ENCODE measurements at places on chromosomes 3 and 15. TPM values are rescaled to one million over a fixed set of nuclear protein-coding genes. Genes with fewer than 3 reads are reported as not detected.

Gene FOXB1
- not detected for total RNA-seq

Gene KBTBD13
- 1.8 TPM for total RNA-seq

Gene CHRNA5
- total RNA-seq: 4.4 TPM

Gene ADAMTS17
- 4.4 TPM for total RNA-seq

Gene CLDND1
- total RNA-seq: 50.9 TPM

Gene MME
- total RNA-seq: 44.1 TPM

GRCh38 chr15:81334768-81335435 lies 11.0 kb upstream of the STARD5 start:
- H3K4me1 ChIP-seq: no peaks in the 10 kb centered on the region
- no peaks in the 10 kb centered on the region for H3K36me3 ChIP-seq
- H3K4me3 ChIP-seq: no peak overlapping the region
- H3K27me3 ChIP-seq: no peaks in the 10 kb centered on the region

DNA sequence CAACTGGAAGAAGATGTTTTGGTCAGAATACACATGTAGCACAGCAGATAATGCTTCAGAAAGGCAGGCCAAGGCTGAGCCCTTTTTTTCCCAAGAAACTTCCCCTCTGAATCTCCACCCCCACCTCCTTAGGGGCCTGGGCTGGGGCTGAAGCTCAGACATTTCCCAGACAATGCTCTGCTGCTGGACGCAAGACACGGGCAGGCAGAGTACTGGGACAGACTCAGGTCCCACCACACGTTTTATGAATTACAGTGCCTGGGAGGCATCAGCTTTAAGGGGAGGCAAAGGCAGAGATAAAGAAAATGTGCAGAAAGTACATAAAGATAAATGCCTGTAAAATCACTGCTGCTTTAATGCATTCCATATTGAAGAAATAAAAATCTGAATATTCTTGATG lies 479.4 kb downstream of the ERC2 start:
- no peaks in the 10 kb centered on the region for H3K4me1 ChIP-seq
- peaks cover 2% of the 10 kb centered on the region for H3K27me3 ChIP-seq
- no peak overlapping the region for H3K27ac ChIP-seq

- no peaks in the 10 kb centered on the region for H3K27me3 ChIP-seq
- peaks cover 12% of the 10 kb centered on the region for H3K36me3 ChIP-seq
- peaks cover 13% of the 10 kb centered on the region for H3K4me1 ChIP-seq
- DNase-seq: no peak
- H3K27ac ChIP-seq: peak overlapping the region; percentile 86
These were observed 664 bp downstream of the PPCDC start for GRCh38 chr15:75023872-75024636.

DNA sequence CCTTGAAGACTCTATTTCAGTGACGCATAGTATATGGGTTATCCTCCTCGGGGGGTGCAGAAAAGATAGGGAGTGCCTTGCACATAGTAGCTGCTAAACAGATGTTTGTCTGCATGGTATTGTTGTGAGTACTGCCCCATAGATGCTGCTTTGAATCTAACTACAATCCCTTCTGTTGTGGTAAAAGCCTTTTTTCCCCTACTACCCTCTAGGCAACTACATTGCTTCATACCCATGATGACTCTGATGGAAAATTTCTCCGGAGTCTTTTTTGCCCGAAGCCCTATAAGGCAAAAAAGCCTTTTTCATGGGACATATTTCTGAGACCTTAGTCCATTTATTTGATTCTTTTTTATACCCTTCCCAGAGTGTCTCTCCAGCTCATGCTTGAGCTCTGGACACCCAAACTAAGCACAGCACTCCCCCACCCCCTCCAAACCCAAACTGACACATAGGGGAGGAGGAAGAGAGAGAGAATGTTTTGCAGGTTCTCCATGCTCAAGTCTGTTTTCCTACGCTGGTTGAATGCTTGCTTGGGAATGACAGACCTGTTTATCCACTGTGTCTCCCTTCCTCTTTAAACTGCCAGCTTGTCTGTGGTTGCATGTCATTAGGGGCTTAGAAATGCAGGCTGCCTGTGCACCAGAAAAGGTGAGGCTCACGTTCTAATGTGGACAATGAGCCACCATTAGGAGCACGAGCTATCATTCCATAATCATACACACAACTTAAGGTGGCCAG lies 52.9 kb downstream of the LRTM1 start:
- no peaks in the 10 kb centered on the region for H3K27me3 ChIP-seq
- H3K4me1 ChIP-seq: no peaks in the 10 kb centered on the region
- H3K4me3 ChIP-seq: no peak overlapping the region
- H3K27ac ChIP-seq: no peak overlapping the region
- H3K36me3 ChIP-seq: no peaks in the 10 kb centered on the region

- no peak overlapping the region for H3K27ac ChIP-seq
- no peak overlapping the region for H3K4me3 ChIP-seq
- no peaks in the 10 kb centered on the region for H3K4me1 ChIP-seq
- no peaks in the 10 kb centered on the region for H3K36me3 ChIP-seq
- no peak for DNase-seq
These were observed 13.1 kb upstream of the WWTR1 start for GRCh38 chr3:149670742-149671492.

- H3K27ac ChIP-seq: no peak within 1 kb of the TSS
- H3K4me1 ChIP-seq: peaks cover 9% of the 10 kb centered on the region
- H3K4me3 ChIP-seq: peak within 1 kb of the TSS; percentile 75
- no peaks in the 10 kb centered on the region for H3K27me3 ChIP-seq
- H3K36me3 ChIP-seq: no peaks in the 10 kb centered on the region
These were observed at the start of gene PTX3 for GRCh38 chr3:157436583-157437291. PTX3 (plus strand) TSS chr3:157436850; CDS start chr3:157436934, 84 bp downstream.
